Stimulated activated CD4-positive, alpha-beta T cell treated with anti-CD3 and anti-CD28 coated beads, Interleukin-1b, Interleukin-23, amount 100 ng/mL, for 1 hour (primary cell): ENCODE measurements at places on chromosomes 16 and 17.

GRCh38 chr17:42361781-42362186, 26.5 kb downstream of the STAT3 start:
- no peak for DNase-seq

DNA sequence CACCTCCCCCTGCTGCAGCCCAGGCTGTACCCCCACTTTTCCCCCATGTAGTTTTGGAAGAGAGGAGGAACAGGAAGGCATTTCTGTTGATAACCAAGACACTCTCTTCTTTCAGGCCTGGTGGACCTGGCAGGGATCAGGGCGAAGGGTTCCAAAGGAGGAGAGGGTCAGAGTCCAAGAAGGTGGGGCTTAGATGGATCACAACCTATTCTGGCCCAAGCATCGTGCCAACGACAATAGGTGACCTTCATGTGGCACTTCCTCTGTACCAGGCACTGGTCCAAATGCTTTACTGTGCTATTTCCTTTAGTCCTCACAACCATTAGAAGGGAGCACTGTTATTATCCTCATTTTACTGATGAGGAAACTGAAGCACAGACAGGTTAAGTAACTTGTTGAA, 84.3 kb downstream of the TMEM132E start:
- DNase-seq: no peak

DNA sequence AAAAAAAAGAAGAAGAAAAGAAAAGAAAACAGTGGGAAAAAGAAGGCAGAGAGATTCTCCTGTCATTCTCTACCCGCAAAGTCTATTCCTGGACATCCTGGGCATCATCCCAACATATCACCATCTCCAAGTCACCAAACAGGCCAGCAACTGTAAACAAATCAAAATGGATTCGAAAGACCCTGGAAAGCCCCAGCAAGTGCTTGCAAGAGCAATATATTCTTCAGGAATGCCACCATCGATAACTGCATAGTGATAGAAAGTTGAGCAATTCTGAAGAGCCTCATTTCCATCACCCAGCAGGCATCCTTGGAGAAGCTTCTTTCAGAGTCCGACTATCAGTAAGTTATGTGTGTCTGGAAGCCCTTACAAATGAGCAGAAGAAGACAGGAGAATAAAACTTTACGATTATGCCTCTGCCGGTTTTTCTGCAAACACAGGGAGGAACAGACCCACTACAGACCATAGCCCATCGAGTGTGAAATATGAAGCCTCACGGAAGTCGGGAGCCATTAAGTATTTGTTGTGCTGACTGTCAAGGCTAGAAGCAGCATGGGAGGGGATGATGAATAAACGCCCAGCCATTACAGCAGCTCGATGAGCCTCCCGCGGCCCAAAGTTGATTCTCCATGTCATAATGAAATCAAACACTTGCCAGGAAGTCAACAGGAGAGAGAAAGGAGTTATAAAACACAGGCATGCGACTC, 64.5 kb upstream of the SEC14L1 start:
- no peak for DNase-seq

DNA sequence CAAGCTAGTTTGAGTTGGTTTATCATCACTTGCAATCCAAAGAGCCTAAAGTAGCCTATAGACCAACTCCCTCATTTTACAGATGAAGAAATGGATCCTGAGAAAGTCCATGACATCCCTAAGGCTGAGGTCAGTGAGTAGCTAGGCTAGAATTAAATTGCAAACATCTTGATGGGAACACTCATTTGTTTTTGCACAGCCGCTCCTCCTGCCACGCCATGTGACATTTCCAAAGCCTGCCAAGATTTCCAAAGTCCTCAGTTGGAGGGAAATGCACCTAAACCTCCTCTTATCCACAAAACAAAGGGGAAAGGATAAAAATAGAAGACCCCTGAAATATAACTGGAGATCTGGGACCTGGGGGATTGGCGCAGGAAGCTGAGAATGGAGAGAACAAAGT, 15.0 kb downstream of the TMEM92 start:
- no peak for DNase-seq

DNA sequence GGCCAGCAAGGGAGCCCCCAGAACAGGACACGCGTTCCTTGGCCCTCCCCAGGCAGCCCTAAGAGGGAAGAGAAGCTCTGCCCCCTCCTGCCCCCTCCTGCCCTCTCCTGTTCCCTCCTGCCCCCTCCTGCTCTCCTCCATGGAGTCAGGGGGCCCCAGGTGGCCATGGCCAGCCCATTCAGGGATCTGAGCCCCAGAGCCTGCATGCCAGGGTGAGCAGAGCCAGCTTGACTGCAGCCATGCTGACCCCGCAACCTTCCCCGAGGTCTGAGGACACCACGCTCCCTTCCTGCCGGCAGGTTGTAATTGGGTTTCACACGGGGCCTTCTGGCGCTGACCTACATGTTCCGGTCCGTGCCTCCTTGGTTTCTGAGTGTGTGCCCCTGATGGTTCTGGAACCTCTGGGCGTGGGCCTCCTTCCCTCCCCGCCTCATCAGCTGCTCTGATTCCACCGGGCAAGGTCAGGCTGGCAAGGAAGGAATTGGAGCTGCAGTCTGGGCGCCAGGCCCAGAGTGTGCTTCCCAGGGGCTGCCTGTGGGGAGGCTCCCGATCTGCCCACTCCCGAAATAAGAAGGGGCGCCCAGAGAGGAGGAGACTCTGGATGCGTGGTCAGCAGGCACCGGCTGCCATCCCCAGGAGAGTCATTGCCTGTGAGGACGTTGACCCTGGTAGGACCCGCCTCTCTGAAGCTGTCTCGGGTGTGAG, 23.7 kb upstream of the NPTX1 start:
- DNase-seq: no peak

- DNase-seq: no peak
Measured at GRCh38 chr16:53542283-53542682, 39.3 kb upstream of the AKTIP start.
